ENCODE measurements at places on chromosomes 7 and 10.

DNA sequence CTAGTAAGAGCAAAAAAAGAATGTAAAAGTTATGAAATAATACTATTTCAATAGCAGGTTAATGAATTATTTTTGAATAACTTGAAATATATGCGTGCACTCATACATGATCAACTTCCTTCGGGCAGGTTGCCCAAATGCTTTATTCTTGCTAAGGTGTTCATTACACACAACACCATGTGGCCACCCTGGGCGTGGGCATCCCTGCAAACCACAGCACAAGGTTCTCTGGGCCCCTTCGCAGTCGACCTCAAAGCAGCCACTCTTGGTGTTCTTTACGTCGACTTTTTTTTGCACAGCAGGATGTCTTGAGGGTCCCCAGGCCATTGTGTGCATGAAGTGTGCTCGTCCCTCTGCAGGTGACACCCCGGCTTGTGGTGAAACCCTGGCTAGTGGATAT lies 300.7 kb upstream of the PITRM1 start:
- no peak for DNase-seq

- DNase-seq: no peak
Observed at GRCh38 chr10:49179699-49180443, 8.3 kb downstream of the TMEM273 start.

GRCh38 chr10:6595499-6595898 lies 15.4 kb upstream of the PRKCQ start:
- no peak for DNase-seq

DNA sequence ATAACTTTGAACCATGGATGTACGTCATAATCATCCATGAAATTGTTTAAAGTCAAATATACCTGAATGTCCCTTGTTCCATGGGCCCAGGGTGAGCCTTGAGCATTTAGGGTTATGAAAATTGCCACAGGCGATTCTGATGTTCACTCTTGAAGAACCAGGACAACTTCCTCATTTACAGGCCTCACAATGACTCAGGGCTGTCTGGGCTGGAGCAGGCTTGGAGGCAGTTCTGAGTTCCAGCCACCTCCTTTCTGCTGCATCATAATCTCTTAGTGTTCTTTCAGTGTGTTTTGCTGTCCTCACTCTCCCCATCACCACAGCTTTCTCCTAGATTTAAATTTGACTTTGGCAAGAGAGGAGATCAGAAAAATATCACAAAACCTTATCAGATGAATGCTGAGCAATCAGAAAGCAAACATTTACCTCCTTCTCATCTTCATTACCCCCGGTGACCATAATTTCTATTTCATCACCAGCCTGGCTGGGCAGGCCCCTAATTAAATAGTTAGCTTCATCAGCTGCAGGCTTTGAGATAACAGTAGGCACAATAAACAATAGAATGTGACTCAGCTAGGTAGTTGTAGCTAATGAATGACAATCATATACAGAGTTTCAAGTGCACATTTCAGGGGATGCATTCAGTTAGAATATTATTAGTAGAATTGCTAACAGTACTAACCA lies 571.0 kb downstream of the SH2D4B start:
- DNase-seq: no peak

DNA sequence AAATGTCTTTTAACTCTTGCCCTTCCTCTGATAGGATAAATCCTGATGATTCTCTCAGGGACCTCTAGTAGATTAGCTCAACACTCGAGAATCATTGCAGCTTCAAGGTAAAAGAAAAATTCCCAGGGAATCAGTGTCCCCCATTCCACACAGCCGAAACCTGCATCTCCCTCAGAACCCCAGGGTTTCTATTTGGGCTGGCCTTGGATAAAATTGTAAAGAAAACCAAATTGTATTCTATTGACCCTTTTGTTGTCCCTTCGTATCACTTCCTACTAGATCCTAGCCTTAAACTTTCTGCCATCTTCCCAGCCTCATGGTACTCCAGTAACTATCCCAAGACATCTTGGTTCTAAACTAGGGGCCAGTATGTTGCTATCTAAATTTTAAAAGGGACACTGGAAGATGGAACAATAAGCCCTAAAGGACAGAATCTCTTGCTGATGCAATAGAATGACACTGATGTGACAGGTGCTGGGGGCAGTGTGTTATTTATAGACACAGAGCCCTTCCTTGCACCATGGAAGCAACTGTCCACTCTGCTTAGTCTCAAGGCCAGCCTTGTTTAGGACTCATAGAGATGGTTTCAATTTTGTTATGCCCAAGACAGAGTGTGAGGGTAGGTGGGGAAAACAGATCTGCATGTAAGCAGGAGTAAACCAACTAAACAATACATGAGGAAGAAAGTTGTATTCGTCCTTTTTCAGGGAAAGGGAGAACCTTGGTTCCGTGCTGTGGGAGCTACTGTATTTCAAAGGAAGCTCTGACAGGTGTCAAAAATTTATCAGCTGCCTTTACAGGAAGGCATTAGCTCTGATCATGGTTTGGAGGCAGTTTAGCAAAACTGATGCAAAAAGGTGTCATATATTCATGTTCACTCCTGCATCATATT lies 7.6 kb downstream of the ASB15 start:
- DNase-seq: no peak

GRCh38 chr10:31020209-31020608 lies 11.5 kb downstream of the ZNF438 start:
- DNase-seq: no peak

- no peak for DNase-seq
Observed at GRCh38 chr7:136919820-136920219, 51.4 kb downstream of the CHRM2 start.

DNA sequence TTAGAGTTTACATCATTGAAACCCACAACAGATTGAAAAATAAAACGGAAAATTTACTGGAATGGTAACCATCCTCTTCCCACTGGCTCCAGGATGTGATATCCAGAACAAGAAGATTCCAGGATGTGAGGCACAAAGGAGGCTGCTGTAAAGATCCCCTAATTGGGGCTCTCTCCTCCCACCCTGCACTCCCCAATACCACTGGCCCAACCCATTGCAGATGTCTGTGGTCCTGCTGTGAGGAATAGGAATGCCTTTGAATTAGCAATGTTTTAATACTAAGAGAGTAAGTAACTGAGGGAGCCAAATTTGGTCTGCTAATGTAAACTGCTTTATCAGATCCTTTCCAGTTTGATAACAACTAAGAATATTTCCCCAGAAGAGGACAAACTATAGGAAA lies 225.9 kb upstream of the INHBA start:
- DNase-seq: no peak

DNA sequence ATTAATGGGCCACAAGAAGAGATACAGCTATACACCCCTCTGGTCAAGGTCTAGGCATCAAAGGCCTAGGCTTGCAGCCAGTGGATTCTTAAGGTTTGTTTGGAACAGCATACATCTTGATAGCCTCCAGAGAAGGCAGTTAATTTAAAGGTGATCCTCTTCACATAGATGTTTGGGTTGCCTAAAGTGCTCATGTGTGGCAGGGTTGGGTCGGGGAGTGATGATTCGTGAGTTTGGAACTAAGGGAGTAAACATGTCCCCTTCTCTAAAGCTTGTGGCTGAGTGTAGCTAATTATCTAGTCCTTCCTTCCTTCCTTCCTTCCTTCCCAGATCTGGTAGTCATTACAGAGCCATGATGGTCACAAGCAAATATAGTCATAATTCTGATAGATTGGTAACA lies 12.4 kb downstream of the PCLO start:
- DNase-seq: no peak

GRCh38 chr7:44995555-44996493 lies 4.2 kb upstream of the CCM2 start:
- DNase-seq: no peak

GRCh38 chr10:91575044-91575610 lies 57.7 kb downstream of the PPP1R3C start:
- no peak for DNase-seq

GRCh38 chr10:68196701-68197100 lies 35.2 kb downstream of the ATOH7 start:
- DNase-seq: no peak

Data from cortex of kidney (tissue), 1 donor.